ENCODE measurements at places on chromosomes 4 and X.

GRCh38 chrX:112734290-112734689 is 54.6 kb upstream of the LHFPL1 start:
- peak; percentile 27 for DNase-seq

GRCh38 chr4:125732632-125733031 is 417.9 kb downstream of the FAT4 start:
- DNase-seq = no peak

DNA sequence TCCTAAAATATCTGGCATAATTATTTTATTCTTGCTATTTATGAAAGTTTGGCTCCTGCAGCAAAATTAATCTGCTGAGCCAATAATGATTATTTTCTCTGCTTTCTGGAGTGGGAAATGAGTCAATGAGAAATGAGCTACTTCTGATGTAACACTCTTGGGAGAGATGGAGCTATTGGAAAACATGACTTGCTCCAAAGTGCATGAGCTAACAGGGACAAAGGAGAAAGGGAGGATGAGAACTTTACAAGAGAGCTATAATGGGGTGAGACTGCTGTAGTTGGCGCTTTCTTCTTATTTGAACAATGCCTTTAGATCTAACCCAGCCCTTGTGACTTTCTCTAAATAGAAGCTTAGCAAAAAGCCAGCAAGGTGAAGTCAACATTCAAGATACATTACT is 615.1 kb downstream of the ANKRD50 start:
- no peak for DNase-seq

- DNase-seq = no peak
Measured at GRCh38 chr4:137707626-137708025, 175.3 kb upstream of the PCDH18 start.

Data from muscle of back (tissue), 13 donors.